ENCODE measurements at places on chromosomes 6 and 20.

DNA sequence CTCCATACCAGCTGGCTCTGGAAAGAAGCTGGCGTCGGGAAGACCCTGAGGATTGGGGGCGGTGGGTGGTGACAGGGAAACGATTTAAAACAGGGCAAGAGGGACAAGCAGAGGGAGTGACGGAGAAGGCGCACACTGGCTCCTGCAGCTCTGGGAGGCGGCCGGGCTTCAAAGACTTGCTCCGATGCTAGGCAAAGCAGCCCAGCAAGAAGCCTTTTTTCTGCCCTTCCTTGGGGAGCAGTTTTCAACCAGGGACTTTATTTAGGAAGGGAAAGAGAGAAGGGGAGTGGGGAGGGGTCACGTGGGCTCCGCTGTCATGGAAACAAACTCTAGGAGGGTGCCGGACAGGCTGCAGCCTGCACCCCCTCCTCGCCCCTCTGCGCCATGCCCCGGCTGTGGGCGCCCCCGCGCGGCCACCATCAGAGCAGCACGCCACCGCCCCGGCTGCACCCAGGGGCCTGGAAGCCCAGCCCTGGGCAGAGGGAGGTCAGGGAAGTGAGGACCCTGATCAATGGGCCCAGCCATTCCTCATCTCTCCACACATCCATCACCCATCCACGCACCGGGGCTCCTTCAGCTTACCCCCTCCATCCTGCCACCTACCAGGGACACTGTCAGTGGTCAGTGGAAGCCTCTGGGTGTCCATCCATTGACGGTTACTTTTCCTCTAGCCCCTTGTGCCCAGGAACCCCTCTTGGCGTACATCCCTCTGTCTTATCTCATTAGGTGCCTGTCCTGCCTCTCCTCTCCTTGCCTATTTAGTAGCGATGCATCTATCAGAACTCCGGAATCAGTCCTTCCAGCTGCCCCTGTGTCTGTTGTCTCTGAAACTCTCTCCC lies 66.6 kb upstream of the CCDC167 start:
- DNase-seq = peak; percentile 32

GRCh38 chr20:25397821-25398220 lies 7.2 kb upstream of the ABHD12 start:
- peak; percentile 12 for DNase-seq

- DNase-seq = peak; percentile 12
These were observed 156.9 kb downstream of the ASCC3 start for GRCh38 chr6:100724222-100724621.

DNA sequence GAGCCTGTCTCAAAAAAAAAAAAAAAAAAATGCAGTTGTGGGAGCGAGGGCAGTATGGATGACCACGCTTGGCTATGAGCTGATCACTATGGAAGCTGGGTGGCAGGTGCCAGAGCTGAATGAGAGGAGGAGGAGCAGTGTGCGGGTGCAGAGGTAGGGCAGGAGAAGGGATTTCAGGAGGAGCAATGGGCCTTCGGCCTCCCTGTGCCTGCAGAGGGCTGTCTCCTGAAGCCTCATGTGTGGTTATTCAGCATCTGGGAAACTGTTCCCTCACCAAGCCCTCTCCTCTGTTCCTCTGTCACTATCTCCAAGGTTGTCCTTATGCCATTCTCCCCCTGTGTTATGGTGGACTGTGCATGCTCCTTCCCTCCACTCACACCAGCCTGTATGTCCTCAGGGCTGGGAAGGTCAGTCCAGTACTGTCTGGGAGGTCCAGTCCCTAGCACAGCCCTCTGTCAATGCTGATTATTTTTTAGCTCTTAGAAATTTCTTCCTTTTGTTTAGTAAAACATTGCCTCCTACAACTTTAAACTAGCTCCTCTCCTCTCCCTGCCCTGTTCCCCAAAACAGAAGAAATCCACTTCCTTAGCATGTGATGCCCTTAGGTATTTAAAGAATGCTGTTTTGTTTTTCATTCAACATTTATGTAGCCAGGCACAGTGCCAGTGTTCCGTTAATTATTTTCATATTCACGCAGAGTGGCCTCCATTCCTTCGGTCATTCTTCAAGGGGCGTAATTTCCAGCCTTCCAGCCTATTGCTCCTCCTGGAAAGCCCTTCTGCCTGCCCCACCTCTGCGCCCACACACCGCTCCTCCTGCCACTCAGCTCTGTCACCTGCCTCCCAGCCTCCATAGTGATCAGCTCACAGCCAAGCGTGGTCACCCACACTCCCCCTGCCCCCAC lies 48.9 kb downstream of the CNBD2 start:
- peak; percentile 87 for DNase-seq

- DNase-seq = no peak
These were observed 3.0 kb upstream of the RBBP8NL start for GRCh38 chr20:62430311-62430853.

DNA sequence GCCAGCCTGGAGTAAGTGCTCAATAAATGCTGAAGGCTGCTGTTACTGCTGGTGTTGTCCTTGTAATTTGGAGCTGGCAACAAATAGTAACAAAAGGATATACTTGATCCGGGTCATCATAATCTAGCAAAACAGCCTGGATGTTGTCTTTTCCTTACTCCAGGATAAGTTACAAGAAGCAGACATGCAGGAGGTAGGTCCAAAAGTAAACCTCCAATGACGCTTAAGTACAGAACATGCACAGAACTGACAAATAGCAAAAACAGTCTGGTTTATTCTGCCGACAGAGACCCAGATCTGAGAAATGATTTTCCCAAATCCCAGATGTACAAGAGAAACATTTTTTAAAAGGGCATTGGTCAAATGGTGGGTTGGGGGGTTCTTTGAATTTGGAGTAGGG lies 93.0 kb upstream of the KCNK16 start:
- DNase-seq = no peak

- peak; percentile 7 for DNase-seq
These were observed 48.0 kb downstream of the OR2B2 start for GRCh38 chr6:27863962-27864905.

DNA sequence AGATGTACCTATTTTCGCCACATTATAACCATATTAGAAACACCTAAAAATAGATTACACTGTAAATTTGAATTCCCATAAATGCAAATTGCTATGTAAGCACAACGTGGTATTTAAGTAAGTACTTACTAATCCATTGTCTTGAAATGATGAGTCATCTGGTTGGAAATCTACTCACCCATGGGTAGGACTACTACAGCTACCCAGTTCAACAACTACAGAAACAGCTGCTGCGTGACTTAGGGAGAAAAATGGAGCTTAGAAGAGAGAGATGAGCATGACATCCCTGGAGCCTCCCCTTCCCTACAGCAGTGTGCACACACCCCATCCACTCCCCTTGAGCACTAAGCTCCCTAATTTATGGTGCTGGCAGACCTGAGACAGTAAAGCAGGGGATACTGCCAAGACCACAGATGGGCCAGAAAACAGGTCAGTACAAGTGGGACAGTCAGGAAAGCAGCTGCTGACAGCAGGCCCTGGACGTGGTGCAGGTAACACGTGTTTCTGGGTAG lies 26.9 kb downstream of the RRAGD start:
- DNase-seq = peak; percentile 28

- DNase-seq = no peak
These were observed 33.0 kb upstream of the GPR6 start for GRCh38 chr6:109945091-109945490.

All from fibroblast of upper back skin (primary cell).